Aorta (tissue), 5 donors: ENCODE measurements at places on chromosomes 7 and 10. TPM values are rescaled to one million over a fixed set of nuclear protein-coding genes. Genes with fewer than 3 reads are reported as not detected.

The TMEM229A gene
- total RNA-seq, result not detected

The AGFG2 gene
- 29.2 TPM for total RNA-seq

The GFRA1 gene
- total RNA-seq, result 27.1 TPM

The CLDN3 gene
- total RNA-seq, result not detected

The CBLL1 gene
- 20.4 TPM for total RNA-seq

The ZNF487 gene
- 7.1 TPM for total RNA-seq

The SUPV3L1 gene
- total RNA-seq, result 28.2 TPM

The ACSM6 gene
- not detected for total RNA-seq

The MUC12 gene
- total RNA-seq, result 0.88 TPM

The AKR1D1 gene
- not detected for total RNA-seq

The STRIP2 gene
- total RNA-seq, result 0.58 TPM

The TMEM225B gene
- total RNA-seq, result 1.7 TPM

The ELOVL3 gene
- total RNA-seq, result not detected

The FKBP6 gene
- not detected for total RNA-seq

The CHAT gene
- total RNA-seq, result not detected

The GJD4 gene
- total RNA-seq, result not detected

The GIMAP2 gene
- 11.5 TPM for total RNA-seq

The FKBP14 gene
- 23.8 TPM for total RNA-seq

The UNC5B gene
- 13.0 TPM for total RNA-seq

The GIMAP7 gene
- total RNA-seq, result 41.8 TPM

The CFAP69 gene
- total RNA-seq, result 11.4 TPM

The CFAP46 gene
- 0.42 TPM for total RNA-seq

The CNPY1 gene
- not detected for total RNA-seq

The CPA2 gene
- total RNA-seq, result 0.72 TPM

The ST8SIA6 gene
- 2.4 TPM for total RNA-seq

The CPA4 gene
- total RNA-seq, result 0.45 TPM

The ZNF467 gene
- 13.3 TPM for total RNA-seq

The C10orf53 gene
- total RNA-seq, result not detected

The CCDC7 gene
- total RNA-seq, result 47.2 TPM

The SPDYE5 gene
- total RNA-seq, result not detected

The BAMBI gene
- total RNA-seq, result 18.3 TPM

The ZNF92 gene
- total RNA-seq, result 8.0 TPM

The TWIST1 gene
- total RNA-seq, result 12.3 TPM

The SHTN1 gene
- total RNA-seq, result 20.9 TPM

The EFCAB10 gene
- total RNA-seq, result not detected

The FBXL13 gene
- total RNA-seq, result 2.6 TPM

The FAM13C gene
- total RNA-seq, result 8.1 TPM

The REPIN1 gene
- 52.0 TPM for total RNA-seq

The HOXA9 gene
- 1.6 TPM for total RNA-seq

The GOLGA7B gene
- total RNA-seq, result 0.45 TPM

The UTF1 gene
- not detected for total RNA-seq

The ARMC3 gene
- total RNA-seq, result not detected

The CXCL12 gene
- total RNA-seq, result 122 TPM

The NOS3 gene
- 32.4 TPM for total RNA-seq

The PIP gene
- not detected for total RNA-seq

The BHLHA15 gene
- not detected for total RNA-seq

The CREB5 gene
- total RNA-seq, result 57.1 TPM

The FOXP2 gene
- 18.1 TPM for total RNA-seq

The EGR2 gene
- total RNA-seq, result 11.4 TPM

The CLRN3 gene
- not detected for total RNA-seq

The ADAM12 gene
- total RNA-seq, result 9.4 TPM

The MYOZ1 gene
- total RNA-seq, result 13.1 TPM

The AOC1 gene
- total RNA-seq, result not detected

The ADCY1 gene
- 5.8 TPM for total RNA-seq

The KLLN gene
- total RNA-seq, result 0.29 TPM

The COL13A1 gene
- total RNA-seq, result 9.3 TPM

The CRYGN gene
- total RNA-seq, result 0.84 TPM

The HTR5A gene
- not detected for total RNA-seq

The OR2A12 gene
- not detected for total RNA-seq
